ENCODE measurements at places on chromosomes 3 and 15.

DNA sequence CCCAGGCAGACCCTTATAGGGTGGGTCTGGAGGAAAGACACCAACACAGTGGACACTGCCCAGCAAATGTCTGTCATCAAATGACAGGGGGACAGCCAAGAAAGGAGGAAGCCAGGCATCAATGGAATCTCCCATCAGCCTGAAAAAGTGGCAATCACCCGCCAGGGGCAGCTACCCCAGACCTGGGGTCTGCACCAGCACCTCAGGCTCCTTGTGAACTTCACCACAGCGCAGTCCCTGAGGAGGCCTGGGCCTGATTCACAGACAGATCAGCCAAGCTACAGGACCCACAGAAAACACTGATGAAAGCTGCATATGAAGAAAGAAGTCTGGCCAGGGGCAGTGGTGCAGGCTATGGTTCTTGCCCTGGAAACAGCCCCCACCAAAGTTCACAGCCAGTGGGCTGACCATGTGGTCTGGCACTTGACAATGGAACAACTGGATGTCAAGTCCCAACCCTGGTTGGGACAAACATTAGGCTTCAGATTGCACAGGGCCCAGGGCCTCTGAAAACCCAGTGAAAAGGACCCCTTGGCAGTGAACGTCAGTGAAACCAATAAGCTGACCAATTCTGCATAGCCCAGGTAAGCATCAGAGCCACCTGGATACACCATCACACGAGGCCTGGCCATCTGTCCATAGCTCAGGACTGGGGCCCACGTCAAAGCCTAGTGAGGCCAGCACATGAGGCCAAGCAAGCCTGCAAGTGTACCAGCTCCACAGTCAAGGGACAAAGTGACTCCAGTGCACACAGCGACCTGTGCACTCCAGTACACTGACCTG, 29.1 kb downstream of the ALS2CL start:
- H3K4me1 ChIP-seq: no peaks in the 10 kb centered on the region
- H3K36me3 ChIP-seq: no peaks in the 10 kb centered on the region
- no peak overlapping the region for H3K4me3 ChIP-seq
- no peak for DNase-seq
- peaks cover 6% of the 10 kb centered on the region for H3K27me3 ChIP-seq

GRCh38 chr15:27237319-27237939, 266.4 kb downstream of the GABRG3 start:
- no peak overlapping the region for H3K4me3 ChIP-seq
- H3K4me1 ChIP-seq: no peaks in the 10 kb centered on the region
- DNase-seq: no peak

DNA sequence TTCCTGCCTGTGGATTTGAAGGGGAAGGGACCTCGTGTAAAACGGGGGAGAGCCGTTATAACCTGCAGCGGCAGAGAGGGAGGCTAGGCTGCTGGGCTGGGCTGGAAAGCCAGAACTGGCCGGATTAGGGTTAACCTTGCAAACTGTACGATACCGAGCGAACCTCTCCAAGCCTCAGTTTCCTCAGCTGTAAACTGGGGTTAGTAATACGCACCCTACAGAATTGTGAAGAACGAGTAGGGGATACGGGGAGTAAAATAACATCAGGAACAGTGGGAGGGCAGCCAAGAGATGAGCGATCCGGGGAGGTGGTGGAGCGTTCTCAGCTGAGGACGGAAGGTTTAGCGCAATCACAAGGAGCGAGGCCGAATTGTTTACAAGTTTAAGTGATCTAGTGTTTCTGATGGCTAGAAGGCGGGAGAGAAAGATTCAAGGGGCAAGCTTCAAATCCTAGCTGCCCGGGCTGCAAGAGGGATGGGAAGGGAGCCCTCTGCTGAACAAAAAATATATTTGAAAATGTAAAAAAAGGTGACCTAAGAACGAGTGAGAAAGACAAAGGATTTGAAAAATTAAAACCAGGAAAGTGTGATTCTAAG, 768 bp upstream of the SEMA5B start:
- H3K27ac ChIP-seq: no peak overlapping the region
- no peaks in the 10 kb centered on the region for H3K36me3 ChIP-seq
- peak overlapping the region; percentile 41 for H3K4me3 ChIP-seq
- peaks cover 42% of the 10 kb centered on the region for H3K27me3 ChIP-seq
- peaks cover 12% of the 10 kb centered on the region for H3K4me1 ChIP-seq
- peak; percentile 47 for DNase-seq

- H3K27me3 ChIP-seq: peaks cover 11% of the 10 kb centered on the region
- H3K27ac ChIP-seq: no peak overlapping the region
- H3K4me1 ChIP-seq: no peaks in the 10 kb centered on the region
- H3K4me3 ChIP-seq: no peak overlapping the region
- H3K36me3 ChIP-seq: no peaks in the 10 kb centered on the region
These were observed 19.7 kb upstream of the ZNF280D start for GRCh38 chr15:56752986-56753385.

DNA sequence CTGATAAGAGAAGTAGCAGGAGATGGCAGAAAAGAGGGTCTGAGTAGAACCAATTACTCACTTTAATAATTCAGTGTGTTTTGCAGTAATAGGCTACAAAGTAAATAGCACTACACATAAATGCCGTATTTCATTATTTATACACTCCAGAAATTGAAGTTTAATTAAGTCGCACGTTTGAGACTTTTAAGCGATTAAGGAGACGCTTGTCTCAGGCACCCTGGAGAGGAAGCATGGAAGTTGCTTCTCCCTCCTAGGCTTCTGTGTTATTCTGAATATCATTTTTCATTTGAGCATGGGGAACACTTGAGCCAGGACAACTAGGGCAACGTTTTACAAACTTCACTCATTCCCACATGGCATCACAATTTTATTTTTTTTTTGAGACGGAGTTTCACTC, 12.2 kb downstream of the GXYLT2 start:
- peaks cover 43% of the 10 kb centered on the region for H3K27me3 ChIP-seq
- no peaks in the 10 kb centered on the region for H3K4me1 ChIP-seq
- no peak for DNase-seq

GRCh38 chr15:97525809-97526208, 434.7 kb upstream of the ARRDC4 start:
- H3K36me3 ChIP-seq: no peaks in the 10 kb centered on the region
- H3K27me3 ChIP-seq: no peaks in the 10 kb centered on the region
- no peaks in the 10 kb centered on the region for H3K4me1 ChIP-seq
- H3K27ac ChIP-seq: no peak overlapping the region
- H3K4me3 ChIP-seq: no peak overlapping the region
- DNase-seq: no peak

- DNase-seq: no peak
- H3K4me3 ChIP-seq: no peak overlapping the region
- H3K27me3 ChIP-seq: peaks cover 17% of the 10 kb centered on the region
- H3K27ac ChIP-seq: no peak overlapping the region
- no peaks in the 10 kb centered on the region for H3K36me3 ChIP-seq
These were observed 27.6 kb upstream of the CDCP1 start for GRCh38 chr3:45173776-45174175.

DNA sequence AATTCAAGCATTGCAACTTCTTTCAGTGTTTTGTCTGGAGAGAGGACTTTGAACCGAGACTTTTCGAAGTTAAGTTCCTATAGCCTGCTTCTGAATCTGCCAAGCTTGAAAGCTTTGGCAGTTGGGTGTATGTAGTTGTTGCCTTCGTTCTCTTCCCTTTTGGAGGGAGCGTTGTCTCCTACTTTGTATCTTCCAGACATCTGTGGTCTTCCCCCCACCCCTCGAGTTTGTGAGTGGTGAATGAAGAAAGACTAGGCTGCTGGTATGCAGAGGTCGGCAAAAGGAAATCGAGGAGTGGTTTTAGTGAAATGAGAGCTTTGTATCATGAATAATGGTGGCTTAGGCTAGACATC, 1.3 kb downstream of the CTNNB1 start:
- H3K4me3 ChIP-seq: peak overlapping the region; percentile 90
- peaks cover 44% of the 10 kb centered on the region for H3K4me1 ChIP-seq
- peak; percentile 55 for DNase-seq
- H3K27me3 ChIP-seq: peaks cover 15% of the 10 kb centered on the region

DNA sequence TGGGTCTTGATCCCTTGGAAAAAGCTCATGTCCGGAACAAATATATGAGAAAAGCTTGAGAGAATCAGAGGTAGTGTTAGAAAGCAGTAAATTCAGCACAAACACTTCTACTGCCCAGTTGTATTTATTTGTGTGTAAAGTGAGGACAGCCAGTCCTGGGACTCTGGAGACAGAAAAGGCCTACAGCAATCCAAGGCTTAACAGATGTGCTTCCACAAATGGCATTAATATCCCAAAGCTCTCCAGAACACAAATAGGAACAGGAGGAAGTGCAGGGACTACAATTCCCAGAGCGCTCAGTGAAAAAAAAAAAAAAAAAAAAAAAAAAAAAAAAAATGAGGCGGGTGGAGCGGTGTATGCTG, 390 bp upstream of the AP2M1 start:
- H3K36me3 ChIP-seq: peaks cover 12% of the 10 kb centered on the region
- peaks cover 27% of the 10 kb centered on the region for H3K4me1 ChIP-seq
- peak overlapping the region; percentile 95 for H3K4me3 ChIP-seq
- H3K27me3 ChIP-seq: no peaks in the 10 kb centered on the region
- H3K27ac ChIP-seq: peak overlapping the region; percentile 73

DNA sequence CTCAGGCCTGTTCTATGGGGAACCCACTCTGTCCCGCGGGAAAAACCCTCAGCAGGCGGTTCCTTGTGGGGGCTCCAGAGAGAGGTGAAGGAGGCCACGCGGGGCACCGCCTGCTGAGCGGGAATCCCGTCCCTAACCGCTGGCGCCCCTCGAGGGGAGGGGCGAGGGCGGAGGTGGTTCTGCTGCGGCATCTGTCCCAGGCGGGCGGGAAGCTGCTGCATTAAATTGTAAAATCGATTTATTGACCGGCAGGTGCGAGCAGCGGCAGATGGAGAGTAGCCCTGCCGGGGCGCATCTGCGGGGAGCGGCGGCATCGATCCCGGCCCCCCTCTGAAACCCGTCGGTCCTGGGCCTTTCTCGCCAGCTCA, 3.7 kb upstream of the DLL4 start:
- DNase-seq: no peak
- H3K27ac ChIP-seq: no peak overlapping the region
- peaks cover 57% of the 10 kb centered on the region for H3K27me3 ChIP-seq
- peaks cover 31% of the 10 kb centered on the region for H3K4me1 ChIP-seq
- no peaks in the 10 kb centered on the region for H3K36me3 ChIP-seq

- no peaks in the 10 kb centered on the region for H3K27me3 ChIP-seq
- H3K27ac ChIP-seq: peak overlapping the region; percentile 53
- H3K36me3 ChIP-seq: peaks cover 2% of the 10 kb centered on the region
- peaks cover 52% of the 10 kb centered on the region for H3K4me1 ChIP-seq
These were observed 21.4 kb downstream of the IRAK2 start for GRCh38 chr3:10185804-10186762.

DNA sequence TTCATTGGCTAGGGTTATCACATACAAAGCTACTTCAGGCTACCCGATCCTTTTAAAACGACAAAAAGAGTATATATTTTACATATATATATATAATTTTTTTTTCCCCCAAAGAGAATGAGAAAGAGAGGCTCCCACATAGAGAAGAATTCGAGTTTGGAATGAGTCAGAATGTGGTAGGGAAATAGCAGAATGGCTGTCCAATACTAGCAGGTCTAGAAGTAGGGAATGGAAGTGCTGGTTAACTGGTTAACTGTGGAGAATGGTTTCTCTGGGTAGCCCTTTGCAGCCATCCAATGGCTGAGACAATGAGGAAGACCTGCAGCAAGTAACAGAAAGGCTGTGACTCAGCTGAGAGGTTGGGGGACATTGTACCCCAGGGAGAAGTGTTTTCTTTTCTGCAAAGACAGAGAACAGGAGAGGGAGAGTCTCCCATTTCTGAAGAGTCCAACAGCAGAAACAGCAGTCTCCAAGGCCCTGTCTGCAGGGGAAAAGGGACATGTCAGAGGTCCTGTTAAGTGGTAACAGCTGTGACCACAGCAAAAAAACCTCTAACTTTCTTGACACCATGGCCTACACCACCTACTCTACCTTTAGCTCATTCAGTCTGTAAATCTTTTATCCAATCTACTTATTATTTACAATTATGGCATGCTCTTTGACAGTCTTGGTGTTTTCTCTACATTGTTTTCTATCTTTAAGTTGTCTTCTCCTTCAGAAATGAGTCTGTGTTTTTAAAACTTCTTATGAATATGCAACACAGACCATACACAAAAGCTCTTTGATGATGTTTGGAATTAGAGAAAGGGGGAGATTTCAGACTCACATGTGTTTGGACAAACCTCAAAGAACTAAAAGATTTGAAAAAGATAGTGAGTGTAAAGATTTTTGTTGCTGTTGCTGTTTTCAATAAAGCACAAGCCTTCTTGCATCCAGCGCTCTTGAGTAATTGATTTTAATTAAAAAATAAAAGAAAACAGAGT, 116.1 kb upstream of the SLC7A14 start:
- no peak for DNase-seq
- H3K27me3 ChIP-seq: no peaks in the 10 kb centered on the region
- H3K36me3 ChIP-seq: no peaks in the 10 kb centered on the region
- H3K4me1 ChIP-seq: no peaks in the 10 kb centered on the region
- H3K27ac ChIP-seq: no peak overlapping the region

GRCh38 chr3:136544532-136544931, 207.6 kb downstream of the STAG1 start:
- no peak overlapping the region for H3K4me3 ChIP-seq
- H3K4me1 ChIP-seq: peaks cover 6% of the 10 kb centered on the region
- peaks cover 6% of the 10 kb centered on the region for H3K36me3 ChIP-seq
- no peak for DNase-seq

DNA sequence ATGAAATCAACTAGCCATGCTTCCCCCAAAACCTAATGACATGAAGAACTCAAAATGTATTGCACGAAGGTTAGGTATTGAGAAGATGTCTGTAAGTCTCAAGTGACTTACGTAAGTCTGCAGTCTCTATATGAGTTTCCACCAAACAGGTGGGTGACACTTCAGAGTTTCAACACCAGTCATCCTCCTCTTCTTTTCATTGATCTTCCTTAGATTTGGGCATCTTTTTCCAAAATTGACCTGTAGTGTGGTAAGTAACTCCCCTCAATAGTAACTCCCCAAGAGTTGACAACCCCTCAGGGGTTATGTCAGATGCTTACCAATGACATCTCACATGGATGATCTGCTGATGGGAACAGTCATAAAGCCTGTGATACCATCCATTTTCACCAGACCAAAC, 46.1 kb downstream of the GPR176 start:
- DNase-seq: no peak
- H3K36me3 ChIP-seq: no peaks in the 10 kb centered on the region
- no peak overlapping the region for H3K27ac ChIP-seq
- H3K4me3 ChIP-seq: no peak overlapping the region

- peaks cover 25% of the 10 kb centered on the region for H3K27me3 ChIP-seq
- H3K4me1 ChIP-seq: no peaks in the 10 kb centered on the region
- DNase-seq: no peak
- H3K27ac ChIP-seq: no peak overlapping the region
- no peak overlapping the region for H3K4me3 ChIP-seq
These were observed 9.8 kb downstream of the CSPG5 start for GRCh38 chr3:47568901-47569300.

DNA sequence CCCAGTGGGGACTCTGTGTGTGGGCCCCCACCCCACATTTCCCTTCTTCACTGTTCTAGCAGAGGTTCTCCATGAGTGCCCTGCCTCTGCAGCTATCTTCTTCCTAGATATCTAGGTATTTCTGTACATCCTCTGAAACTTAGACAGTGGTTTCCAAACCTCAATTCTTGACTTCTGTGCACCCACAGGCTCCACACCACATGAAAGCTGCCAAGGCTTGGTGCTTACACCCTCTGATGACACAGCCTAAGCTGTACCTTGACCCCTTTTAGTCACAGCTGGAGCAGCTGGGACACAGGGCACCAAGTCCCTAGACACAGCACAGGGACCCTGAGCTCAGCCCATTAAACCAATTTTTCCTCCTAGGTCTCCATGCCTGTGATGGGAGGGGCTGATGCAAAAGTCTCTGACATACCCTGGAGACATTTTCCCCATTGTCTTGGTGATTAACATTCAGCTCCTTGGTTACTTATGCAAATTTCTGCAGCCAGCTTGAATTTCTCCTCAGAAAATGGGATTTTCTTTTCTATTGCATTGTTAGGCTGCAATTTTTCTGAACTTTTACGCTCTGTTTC, 304.5 kb downstream of the OTOL1 start:
- no peak for DNase-seq
- no peak overlapping the region for H3K4me3 ChIP-seq
- H3K36me3 ChIP-seq: no peaks in the 10 kb centered on the region
- H3K27me3 ChIP-seq: no peaks in the 10 kb centered on the region
- H3K4me1 ChIP-seq: no peaks in the 10 kb centered on the region

Measured in activated CD8-positive, alpha-beta memory T cell treated with anti-CD3 and anti-CD28 coated beads, Interleukin-2, amount 10 ng/mL, durations not matched to agents 7 days and 5 days (primary cell).